Central memory CD8-positive, alpha-beta T cell (primary cell): ENCODE measurements at places on chromosomes 6 and 20.

- DNase-seq: no peak
Observed at GRCh38 chr6:170226647-170227046, 64.2 kb downstream of the DLL1 start.

- DNase-seq: no peak
Observed at GRCh38 chr6:158769234-158769770, 49.9 kb downstream of the EZR start.

- DNase-seq: no peak
Observed at GRCh38 chr6:89217299-89217910, at the start of gene GABRR1. Gene GABRR1, minus strand, starts transcription at chr6:89217358. Its CDS starts 36 bp downstream, at chr6:89217322.

DNA sequence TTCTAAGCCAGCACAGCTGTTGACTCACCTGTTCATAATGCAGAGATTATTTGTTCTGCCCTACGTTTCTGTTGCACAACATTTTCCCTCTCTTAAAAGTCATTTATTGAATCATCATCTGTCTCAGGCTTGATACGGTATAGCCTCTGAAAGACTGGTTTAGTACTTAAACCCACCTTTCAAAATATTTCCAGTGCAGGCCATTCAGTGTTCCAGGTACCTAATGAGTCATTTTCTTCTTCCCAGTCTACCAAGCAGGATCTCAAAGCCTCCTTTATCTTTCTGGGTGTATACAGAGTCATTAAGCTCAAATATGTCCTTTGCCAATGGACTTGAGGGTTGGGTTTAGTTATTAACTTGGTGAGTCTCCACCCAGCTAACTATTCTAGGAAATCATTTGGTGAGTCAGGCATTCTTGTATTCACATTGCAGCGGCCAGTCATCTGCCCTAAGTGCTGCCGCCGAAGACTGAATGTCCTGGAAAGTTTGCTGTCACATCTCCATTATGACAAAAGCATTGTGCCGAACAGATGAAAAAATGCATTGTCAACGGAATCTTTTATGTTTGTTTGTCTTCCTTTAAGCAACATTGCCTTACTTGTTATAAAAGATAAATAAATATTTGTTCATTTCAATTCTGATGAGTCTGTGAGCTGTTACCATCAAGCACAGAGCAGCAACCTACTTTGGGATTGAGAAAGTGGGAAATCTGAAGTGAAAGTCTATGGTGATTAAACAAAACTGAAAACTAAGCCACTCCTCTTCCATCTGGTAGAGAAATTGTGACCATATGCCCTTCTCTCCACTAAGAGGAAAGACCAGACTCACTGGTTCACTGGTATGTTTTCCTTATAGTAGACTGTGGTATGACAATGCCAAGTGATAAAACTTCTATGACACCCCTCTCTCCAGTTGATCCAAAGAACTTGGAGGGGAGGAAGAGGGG lies 14.3 kb upstream of the FAM135A start:
- DNase-seq: no peak

DNA sequence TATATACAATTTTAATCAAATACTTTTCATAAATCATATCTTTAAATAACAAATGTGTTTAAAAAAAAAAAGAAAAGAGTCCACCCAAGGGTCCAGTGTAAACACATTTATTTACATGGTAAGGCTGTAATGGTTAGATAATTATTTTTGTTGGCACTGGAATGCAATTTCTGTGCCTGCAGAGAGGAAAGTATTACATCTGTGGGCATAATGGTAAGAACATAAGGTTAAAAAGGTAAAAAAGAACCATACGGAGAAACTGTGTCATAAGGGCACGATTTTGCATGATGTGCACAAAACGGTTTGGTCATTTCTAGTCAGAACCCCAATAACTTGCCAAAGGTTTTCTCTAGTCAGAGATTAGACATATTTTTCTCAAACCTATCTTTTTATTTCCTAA lies 54.3 kb downstream of the RWDD2A start:
- DNase-seq: no peak

DNA sequence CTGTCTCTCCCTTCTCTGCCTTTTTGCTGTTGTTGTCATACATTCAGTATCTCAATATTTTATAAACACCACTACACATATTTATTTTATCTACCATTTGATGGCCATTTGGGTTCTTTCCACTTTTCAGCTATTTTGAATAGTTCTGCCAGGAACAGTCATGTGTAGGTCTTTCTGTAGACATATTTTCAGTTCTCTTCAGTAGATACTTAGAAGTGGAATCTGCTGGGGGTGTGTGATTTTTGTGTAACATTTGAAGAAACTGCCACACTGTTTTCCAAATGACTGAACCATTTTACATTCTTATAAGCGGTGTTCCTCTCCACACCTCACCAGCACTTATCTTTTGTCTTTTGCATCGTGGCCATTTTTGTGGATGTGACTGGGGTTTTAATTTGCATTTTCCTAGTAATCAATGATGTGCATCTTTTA lies 197.7 kb downstream of the ARID1B start:
- no peak for DNase-seq

DNA sequence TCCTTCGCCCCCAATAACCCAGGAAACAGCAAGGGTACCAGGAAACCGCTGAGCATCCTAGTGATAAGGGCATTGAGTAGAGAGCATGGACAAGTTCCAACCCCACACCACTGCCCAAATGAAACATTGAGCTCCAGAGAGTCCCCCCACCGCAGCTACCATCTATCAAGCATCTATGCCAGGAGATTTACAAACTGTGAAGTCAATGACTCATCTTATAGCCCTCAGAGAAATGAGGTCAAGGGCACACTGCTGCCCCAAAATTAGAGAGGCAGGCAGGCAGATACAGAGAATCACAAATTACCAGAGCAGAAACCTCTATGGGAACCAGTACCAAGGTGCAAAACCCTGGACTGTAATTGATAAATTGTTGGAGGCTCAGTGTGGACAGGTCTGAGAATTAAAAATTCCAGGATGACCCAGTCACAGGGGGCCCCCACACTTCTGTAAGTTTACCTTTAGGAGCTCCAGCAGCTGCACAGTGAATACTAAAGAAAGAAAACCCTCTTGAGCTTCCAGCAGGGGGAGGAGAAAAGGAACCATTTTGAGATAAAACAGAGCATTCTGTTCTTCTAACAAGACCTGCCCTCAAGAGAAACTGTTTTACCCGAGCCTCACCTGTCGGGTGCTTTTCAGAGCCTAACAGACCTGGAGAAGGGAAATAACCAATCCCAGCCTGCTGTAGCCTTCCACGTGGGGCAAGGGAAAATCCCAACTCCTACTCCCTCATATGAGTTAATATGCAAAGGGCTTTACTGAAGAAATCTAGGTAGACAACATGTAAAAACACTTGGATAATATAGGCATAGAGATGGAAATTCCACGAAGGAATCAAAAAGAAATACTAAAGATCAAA lies 118.0 kb upstream of the ARID1B start:
- DNase-seq: no peak

GRCh38 chr6:94361304-94362060 lies 942.1 kb upstream of the EPHA7 start:
- DNase-seq: no peak

- no peak for DNase-seq
Observed at GRCh38 chr6:88866856-88867255, 96.6 kb downstream of the RNGTT start.

- DNase-seq: no peak
Observed at GRCh38 chr6:37785002-37785662, 34.4 kb upstream of the ZFAND3 start.

DNA sequence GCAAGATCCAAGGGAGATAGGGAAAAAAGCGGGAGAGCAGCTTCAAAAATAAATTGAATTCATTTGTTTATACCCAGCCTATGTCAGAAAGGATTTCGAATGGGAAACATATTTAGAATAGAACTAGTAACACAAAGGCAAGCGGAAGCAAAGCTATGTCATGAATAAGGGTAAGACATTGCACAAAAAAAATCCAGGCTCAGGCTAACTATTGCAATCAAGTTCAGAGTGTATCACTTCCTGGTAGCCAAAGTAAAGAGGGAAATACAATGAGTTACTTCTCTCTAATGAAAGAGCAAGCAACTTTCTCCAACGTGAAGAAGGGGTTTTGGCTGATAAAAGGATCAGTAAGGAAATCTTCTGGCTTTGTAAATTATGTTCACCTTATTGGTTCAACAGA lies 212.8 kb downstream of the ZMYND8 start:
- no peak for DNase-seq

DNA sequence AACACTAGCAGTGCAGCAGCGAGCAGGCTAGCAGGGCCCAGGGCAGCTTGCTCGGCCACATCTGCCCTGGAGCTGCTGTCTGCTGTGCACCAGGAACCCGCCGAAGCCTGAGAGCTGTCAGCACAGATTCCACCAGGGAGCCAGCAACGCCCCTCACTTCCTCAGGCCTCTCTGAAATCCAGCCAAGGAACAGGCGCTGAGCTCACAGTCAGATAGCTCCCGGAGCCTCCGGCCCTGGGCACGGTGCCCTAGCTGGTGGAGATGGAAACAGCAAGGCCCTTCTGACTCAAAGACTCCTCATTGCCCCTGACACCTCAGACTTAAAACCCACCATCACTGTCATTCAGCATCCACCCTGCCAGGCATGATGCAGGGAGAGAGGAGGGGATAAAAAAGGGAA lies 839.4 kb downstream of the MAFB start:
- DNase-seq: no peak

- DNase-seq: no peak
Observed at GRCh38 chr20:62986257-62986800, 20.4 kb downstream of the BHLHE23 start.

- no peak for DNase-seq
Observed at GRCh38 chr6:21914121-21914973, 320.8 kb downstream of the SOX4 start.

- no peak for DNase-seq
Observed at GRCh38 chr6:3887150-3887700, 38.1 kb downstream of the FAM50B start.

- no peak for DNase-seq
Observed at GRCh38 chr6:42276034-42276890, 58.6 kb upstream of the MRPS10 start.
